HTR-8/SVneo (cell line): ENCODE measurements at places on chromosomes 3 and 15.
A peak's percentile ranks its signal among the peaks of the same experiment; 100 is the strongest.

- DNase-seq = no peak
Observed at GRCh38 chr3:161153480-161153879, 48.3 kb upstream of the B3GALNT1 start.

DNA sequence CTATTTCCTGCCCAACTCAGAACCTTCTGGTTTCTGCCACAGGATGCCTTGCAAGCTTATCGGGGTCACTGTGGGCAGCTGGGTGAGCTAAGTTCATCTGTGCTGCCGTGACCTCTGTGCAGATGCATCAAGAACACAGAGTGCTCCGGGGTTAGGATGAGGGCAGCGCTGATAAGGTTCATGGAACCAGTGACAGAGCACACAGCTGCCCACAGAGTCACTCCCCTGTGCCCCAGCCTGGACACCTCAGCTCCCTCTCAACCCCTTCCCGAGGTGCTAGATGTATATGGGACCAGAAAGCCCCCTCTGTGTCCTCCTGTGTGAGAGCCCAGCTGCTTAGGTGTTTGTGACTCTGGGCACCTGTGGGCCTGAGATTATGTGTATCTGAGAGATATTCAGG is 15.8 kb upstream of the ALAS1 start:
- DNase-seq = no peak

DNA sequence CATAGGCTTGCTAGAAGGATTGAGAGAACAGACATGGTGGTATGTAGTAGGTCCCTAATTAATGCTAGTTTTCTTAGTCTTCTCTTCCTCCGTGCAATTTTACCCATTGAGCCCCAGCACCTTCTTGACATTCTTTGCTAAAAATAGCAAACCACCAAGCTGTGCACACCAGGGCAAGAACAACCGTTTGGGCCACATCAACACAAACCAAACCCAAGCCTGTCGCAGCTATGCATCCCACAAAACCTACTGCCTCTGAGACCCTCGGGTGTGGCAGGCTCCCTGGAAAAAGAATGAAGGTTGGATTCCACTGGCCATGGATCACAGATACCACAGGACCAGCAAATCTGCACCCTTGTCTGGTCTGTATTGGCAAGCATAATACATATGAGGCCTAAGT is 27.1 kb downstream of the HEG1 start:
- DNase-seq = no peak

GRCh38 chr15:90838139-90838538 is 30.2 kb upstream of the FURIN start:
- DNase-seq = no peak

DNA sequence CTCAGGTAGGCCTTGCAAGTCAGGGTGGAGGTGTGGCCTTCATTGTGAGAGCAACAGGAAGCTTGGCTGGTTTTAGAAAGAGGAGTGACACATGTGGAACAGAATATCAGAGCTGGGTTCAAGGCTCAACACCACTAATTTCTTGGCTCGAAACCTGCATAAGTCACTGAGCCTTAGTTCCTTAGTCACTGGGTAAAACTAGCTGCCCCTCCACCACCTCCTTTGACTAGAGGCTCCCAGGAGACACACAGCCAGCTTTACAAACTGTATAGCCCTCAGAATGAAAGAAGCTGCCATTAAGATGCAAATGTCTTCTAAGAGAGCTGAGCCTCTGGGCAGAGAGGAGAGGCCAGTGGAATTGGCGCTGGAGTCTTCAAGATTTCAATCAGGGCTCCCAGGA is 67.7 kb downstream of the CERS3 start:
- DNase-seq = no peak

DNA sequence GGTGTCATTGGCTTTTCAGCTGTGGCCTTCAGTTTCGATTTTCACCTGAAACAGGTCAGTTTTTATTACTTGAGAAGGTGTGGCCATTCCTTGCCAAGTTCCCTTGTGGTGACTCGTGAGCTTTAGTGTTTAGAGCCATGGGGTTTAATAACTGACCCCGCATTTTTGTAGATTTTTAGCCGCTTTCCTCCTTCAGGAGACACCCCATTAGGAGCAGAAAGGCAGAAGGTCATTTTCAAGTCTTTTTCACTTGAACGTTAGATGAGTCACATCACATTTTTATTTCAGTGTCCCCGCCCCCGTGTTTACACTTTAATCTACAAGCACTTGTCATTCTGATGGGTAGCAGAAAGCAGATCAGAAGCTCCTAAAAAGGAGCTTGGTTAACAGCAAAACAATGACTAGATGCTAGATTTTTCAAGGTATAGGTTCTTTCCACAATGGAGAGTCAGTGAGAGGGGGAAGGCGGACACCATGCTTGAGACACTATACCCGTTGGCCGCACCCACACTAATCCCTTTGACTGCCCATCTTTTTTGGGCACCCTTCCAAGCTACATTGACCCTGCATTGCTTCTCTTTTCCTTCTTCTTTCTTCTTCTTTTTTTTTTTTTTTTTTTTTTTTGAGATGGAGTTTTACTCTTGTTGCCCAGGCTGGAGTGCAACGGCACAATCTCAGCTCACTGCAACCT is 132.7 kb downstream of the GHSR start:
- DNase-seq = peak; percentile 37

DNA sequence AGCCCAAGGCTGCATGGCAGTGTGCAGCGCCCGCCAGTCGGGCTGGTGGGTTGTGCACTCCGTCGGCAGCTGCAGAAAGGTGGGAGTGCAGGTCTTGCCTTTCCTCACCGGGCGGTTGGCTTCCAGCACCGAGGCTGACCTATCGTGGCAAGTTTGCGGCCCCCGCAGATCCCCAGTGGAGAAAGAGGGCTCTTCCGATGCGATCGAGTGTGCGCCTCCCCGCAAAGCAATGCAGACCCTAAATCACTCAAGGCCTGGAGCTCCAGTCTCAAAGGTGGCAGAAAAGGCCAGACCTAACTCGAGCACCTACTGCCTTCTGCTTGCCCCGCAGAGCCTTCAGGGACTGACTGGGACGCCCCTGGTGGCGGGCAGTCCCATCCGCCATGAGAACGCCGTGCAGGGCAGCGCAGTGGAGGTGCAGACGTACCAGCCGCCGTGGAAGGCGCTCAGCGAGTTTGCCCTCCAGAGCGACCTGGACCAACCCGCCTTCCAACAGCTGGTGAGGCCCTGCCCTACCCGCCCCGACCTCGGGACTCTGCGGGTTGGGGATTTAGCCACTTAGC is 4.3 kb downstream of the ISL2 start:
- no peak for DNase-seq

DNA sequence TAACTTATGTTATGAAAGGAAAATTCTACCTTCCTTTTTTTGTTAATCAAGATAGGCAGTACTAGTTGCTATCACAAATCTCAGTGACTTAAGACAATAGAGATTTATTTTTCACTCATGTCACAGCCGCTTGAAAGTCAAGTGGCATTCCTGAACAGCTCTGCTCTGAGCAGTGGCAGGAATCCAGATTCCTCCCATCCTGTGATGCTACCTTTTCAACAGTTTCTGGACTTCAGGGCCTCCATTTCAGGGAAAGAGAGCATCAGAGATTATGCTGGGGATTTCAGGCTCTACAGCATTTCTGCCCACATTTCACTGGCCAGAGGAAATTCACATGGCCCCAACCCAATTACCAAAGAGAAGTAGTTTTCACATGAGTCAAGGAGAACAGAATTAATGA is 83.4 kb downstream of the IL1RAP start:
- no peak for DNase-seq

GRCh38 chr3:98734306-98734705 is 28.8 kb upstream of the ST3GAL6 start:
- DNase-seq = no peak

DNA sequence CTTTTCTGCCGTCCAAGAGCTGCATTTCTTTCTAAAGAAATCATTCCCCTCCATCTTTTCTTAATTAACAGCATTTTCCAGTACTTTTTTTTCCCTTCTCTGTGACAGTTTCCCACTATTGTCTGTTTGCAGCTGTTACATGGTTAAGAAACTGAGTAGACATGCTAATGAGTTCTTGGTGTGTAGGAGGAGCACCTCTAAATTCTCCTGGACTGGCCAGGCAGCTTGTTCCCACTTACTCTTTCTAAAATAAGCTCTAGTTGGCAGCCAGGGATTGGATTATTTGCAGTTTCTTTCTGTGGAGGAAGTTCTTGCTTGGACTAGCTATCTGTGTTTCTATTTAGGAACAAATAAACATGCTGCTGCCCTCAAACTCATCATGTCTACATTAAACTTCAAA is 235.1 kb upstream of the GAP43 start:
- DNase-seq = no peak

DNA sequence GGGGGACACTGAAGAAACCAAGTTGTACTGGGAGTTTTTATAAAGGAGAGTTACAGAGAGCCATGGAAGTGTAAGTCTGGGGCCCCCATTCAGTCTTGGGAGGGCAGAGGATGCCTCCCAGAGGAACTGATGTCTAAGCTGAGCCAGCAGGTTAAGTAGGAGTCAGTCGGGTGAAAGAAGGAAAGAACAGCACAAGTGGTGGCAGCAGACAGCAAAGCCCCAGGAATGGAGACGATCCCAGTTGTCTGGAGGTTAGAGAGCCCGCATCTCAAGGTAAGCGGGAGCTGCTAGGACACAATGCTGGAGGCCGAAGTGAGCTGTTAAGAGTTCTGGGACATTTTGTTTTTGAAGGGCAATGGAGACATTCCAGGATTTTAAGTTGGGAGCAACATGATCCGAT is 88.8 kb downstream of the TAMM41 start:
- DNase-seq = no peak

DNA sequence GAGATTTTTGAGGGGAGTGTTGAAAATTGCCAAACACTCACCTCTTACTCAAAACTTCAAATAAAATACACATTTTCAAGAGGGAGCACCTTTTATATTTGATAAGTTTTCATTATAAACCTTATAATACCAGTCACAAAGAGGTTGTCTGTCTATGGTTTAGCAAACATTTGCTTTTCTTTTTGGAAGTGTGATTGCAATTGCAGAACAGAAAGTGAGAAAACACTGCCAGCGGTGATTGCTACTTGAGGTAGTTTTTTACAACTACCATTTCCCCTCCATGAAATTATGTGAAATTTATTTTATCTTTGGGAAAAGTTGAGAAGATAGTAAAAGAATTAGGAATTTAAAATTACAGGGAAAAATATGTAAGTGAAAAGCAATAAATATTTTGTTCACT is 20.1 kb downstream of the DIPK2A start:
- DNase-seq = no peak

DNA sequence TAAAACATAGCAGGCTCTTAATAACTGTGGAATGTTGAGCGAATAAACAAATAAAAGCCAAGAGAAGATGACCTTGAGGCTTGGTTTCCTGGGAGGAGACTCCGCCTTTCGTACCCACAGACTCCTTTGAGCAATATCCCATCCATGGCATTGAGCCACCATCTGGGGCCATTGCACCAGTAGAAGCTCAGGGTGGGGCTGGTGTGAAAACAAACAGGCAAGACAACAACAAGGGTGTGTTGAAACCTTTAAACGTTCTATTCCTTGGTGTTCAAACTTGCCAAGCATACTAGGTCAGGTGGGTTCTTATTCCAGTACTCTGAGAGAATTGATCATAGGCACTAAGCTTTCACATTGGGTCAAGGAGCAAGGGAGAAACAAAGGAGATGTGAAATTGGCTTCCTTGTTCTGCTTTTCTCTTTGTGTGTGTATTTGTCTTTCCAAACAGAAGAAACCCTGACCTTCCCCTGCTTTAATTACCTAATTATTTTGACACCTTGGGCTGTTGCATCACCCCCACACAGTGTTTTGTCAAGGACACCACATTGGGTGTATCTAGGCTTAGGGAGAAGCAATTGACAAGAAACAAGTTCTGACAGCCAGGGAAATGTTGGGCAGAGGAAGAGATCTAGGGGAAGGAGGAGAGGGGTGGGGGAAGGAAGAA is 105.1 kb upstream of the BCL6 start:
- DNase-seq = no peak

DNA sequence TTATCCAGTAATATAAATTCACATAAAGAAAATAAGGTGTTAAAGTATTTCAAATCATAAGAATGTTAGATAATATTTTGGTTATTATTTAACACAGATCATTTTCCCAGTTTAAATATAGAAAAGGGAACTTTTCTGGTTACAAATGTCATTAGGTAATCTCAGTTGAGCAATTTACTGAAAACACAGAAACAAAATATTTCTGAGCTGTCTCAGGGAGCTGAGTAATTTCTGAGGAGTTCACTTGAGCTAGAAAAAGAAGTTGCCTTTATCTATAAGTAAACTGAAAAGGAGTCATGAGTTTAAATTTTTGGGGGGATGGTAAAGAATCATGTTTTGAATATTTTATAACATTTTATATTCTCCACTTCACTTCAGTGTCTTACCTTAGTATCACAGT is 855.4 kb upstream of the ARPP21 start:
- DNase-seq = no peak

DNA sequence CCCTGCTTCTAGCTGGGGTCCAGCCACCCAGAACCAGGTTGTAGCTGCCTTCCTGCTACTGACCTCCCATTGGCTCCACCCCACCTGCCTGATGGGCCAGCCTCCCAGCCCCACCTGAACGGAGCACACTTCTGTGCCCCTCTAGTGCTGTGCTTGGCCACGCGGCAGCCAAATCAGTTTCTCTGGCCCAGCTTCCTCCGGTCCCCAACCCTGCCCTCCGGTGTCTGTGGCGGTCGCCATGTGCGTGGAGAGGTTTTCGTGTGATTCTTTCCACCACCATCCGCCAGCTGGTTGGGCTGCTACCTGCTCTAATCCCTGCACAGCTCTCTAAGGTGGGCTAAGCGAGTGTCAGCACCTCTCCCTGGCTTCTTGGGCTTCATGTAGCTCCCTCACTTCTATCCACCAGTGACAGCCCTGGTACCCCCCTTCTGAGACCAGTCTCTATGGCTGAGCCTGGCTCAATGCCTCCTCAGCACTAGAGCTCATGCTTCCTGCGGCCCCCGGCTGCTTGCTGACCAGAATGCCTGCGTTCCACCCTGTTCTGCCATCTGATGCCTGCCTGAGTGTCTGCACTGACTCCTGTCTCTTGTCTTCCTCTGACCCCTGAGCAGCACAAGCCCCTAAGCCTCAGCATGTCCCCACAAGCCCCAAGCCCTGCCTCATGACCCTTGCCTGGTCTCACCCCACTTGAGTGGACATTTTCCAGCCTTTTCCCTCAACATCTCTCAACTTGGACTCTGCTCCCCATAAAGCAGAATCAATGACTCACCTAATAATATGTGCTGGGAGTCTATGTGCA is 23.2 kb upstream of the MAGEF1 start:
- no peak for DNase-seq

DNA sequence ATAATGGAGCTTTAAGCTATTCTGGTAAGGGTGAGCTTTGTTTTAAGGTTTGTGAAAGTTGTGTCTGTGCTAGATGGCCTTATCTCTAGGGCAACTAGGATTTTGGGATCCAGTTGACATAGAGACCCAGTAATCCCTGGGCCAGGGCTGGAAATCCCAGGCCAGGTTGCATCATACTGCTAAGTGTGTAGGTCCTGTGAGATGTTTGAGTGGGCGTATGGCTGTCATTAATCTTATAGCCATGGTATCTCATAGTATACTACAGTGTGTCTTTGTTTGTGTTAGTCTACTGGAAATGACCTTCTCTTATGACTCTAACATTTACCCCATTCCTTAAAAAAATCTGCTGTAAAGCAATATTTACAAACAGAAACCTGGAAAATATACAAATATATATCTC is 151.4 kb downstream of the CACNA2D3 start:
- no peak for DNase-seq

- DNase-seq = no peak
Observed at GRCh38 chr3:71760140-71760539, 6.5 kb downstream of the GPR27 start.

- peak; percentile 81 for DNase-seq
Observed at GRCh38 chr15:37100109-37100965, at the start of gene MEIS2. Gene MEIS2, minus strand, starts transcription at chr15:37100549. Its CDS starts 1,083 bp downstream, at chr15:37099466.

GRCh38 chr3:38114052-38114874 is 22.7 kb downstream of the ACAA1 start:
- no peak for DNase-seq
